Central memory CD8-positive, alpha-beta T cell (primary cell): ENCODE measurements at places on chromosomes 2 and 18.

DNA sequence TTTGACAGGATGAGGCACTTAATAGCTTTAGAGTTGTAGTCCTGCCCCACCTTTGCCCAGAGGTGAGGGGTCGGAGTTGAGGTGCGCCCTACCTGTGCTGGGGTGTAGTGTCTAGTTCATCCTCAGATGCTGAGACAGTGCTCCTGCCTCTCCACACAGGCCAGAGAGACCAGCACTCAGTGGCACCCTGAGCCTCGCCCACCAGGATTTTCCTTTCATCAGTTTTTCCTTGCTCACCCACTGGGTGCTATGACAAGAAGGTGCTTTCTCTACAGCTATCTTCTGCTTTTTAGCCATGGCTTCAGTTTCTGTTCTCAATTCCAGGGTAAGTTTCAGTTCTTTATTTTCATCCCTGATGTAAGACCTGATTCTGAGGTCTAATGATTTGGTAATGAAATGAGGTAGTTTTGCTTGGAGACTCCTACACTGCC lies 16.8 kb upstream of the TMEM131 start:
- H3K27me3 ChIP-seq = peaks cover 14% of the 10 kb centered on the region
- no peak overlapping the region for H3K4me3 ChIP-seq
- no peaks in the 10 kb centered on the region for H3K36me3 ChIP-seq
- H3K27ac ChIP-seq = no peak overlapping the region
- no peaks in the 10 kb centered on the region for H3K4me1 ChIP-seq

- peak; percentile 20 for DNase-seq
- peaks cover 1% of the 10 kb centered on the region for H3K36me3 ChIP-seq
- no peak overlapping the region for H3K4me3 ChIP-seq
- no peaks in the 10 kb centered on the region for H3K27me3 ChIP-seq
- no peaks in the 10 kb centered on the region for H3K4me1 ChIP-seq
Observed at GRCh38 chr18:3481696-3482210, 31.8 kb downstream of the TGIF1 start.

DNA sequence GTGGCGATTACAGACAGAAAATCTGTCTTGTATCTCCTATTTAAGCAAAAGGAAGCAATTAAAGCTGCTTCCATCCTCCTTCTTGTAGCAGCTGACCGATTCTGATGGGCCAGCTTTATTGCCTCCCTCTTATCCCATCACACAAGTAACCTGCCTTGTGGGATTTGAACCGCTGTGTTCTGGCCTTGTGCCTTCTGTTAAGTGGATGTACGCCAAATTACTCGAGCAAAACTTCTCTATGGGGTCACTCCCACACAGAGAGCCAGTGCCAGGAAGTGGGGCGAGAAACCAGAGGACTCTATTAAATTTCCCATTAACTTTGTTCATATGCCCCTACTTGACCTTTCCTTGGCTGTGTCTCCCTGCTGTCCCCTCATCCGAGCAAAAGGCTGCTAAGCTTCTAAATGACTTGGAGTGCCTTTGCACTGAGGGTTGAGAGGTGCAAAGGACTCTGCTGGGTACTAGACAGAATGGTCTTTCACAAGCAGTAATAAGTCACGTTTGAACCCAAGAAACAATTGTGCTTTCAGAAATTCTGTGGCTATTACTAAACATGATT lies 672.5 kb downstream of the MBD2 start:
- no peaks in the 10 kb centered on the region for H3K4me1 ChIP-seq
- no peak overlapping the region for H3K4me3 ChIP-seq
- H3K27ac ChIP-seq = no peak overlapping the region

DNA sequence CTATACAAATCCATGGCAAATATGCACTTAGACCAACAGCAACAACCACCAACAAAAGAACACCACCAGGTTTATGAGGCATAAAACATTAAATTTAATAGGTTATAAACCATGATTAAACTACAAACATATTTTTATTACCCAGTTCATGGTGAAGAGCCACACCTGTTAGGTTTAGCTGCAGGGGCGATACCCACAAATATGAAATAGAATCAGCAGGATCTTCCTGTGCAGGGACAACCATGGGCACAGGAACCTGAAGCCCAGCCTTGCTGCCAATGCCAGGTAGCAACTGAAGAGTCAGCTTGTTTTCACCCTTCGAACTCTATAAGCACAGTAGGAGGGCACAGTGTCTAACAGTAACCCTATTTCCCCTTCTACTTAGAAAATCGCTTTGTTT lies 675.0 kb downstream of the SATB2 start:
- H3K27me3 ChIP-seq = no peaks in the 10 kb centered on the region
- H3K4me3 ChIP-seq = no peak overlapping the region
- H3K4me1 ChIP-seq = no peaks in the 10 kb centered on the region
- H3K27ac ChIP-seq = no peak overlapping the region
- H3K36me3 ChIP-seq = no peaks in the 10 kb centered on the region

GRCh38 chr2:64186699-64187605 lies 42.7 kb upstream of the PELI1 start:
- H3K36me3 ChIP-seq = peaks cover 2% of the 10 kb centered on the region
- H3K4me1 ChIP-seq = no peaks in the 10 kb centered on the region
- no peak overlapping the region for H3K4me3 ChIP-seq
- H3K27me3 ChIP-seq = peaks cover 3% of the 10 kb centered on the region
- no peak overlapping the region for H3K27ac ChIP-seq

DNA sequence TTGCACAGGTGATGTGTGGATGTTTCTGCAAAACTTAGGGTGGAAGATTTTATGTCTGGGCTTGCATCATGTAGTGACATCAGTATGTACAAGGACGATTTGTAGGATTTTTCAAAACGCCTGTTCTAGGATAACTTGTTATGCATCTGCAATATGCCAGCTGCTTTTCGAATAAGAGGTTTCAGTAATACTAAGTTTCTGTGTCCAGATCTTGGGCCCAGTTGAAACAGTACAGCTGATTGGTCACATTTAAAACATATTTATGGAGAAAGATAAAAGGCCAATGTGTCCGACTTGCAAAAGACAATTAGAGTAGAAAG lies 1.2 kb downstream of the PTPN4 start:
- H3K36me3 ChIP-seq = peaks cover 12% of the 10 kb centered on the region
- DNase-seq = no peak
- peak overlapping the region; percentile 92 for H3K27ac ChIP-seq
